ENCODE measurements at places on chromosomes 16 and 17.
A peak's percentile ranks its signal among the peaks of the same experiment; 100 is the strongest.

DNA sequence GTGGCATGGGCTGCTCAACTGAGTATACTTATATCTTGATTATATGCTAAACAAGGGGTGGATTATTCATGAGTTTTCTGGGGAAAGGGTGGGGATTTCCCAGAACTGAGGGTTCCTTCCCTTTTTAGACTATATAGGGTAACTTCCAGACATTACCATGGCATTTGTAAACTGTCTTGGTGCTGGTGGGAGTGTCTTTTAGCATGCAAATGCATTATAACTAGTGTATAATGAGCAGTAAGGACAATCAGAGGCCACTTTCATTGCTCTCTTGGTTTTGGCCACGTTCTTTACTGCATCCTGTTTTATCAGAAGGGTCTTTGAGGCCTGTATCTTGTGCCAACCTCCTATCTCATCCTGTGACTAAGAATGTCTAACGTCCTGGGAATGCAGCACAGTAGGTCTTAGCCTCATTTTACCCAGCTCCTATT lies 12.0 kb downstream of the PRR11 start:
- DNase-seq = no peak

DNA sequence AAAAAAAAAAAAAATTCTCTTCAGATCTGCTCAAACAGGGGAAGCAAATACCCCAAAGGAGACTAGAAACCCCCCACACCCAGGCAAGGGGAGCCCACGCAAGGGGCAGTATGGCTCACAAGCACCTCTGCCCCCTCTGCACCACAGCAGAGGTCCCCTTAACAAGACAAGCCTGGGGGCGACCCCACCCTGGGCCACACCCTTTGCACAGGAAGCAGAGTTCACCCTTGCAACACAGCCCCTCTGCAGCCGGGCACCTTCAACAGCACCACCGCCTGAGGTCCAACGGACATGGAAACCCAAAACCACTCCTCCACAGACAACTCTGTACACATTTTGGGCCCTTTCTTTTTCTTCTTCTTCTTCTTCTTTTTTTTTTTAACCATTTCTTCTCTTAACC lies 12.8 kb downstream of the AXIN1 start:
- no peak for DNase-seq

DNA sequence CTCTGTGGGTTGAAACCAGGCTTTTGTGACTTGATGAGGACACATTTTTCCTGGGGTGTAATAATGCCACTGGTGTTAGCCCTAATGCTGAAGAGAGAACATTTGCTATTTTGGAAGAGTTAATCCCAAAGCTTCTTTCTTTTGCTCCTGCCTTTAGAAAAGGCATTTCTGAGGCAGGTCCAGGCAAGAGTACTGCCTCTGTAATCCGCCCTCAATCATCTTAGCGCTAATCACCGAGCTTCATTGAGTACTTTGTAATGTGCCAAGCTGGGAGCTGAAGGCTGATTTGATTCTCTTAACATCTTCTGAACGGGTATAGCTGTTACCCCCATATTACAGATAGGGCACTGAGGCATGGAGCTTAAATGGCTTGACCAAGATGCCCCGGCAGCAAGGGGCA lies 60.3 kb downstream of the AKAP1 start:
- no peak for DNase-seq

GRCh38 chr17:48804936-48805411 lies 12.1 kb downstream of the TTLL6 start:
- peak; percentile 53 for DNase-seq

DNA sequence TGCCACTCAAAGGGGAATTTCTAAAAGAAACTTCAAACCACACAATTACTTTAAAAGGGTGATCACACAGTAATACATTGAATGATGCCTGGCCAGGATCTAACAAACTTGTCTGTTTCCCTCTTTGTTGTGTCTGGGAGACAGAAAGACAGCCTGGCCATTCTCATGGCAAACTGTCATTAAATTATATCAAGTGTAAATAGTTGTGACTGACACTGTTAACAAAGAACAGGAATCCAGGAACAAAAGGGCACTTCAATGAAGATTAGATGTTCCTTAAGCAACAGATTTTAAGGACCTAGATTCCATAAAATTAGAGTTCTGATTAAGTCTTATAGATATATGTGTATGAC lies 383.6 kb downstream of the KCNJ2 start:
- DNase-seq = no peak

DNA sequence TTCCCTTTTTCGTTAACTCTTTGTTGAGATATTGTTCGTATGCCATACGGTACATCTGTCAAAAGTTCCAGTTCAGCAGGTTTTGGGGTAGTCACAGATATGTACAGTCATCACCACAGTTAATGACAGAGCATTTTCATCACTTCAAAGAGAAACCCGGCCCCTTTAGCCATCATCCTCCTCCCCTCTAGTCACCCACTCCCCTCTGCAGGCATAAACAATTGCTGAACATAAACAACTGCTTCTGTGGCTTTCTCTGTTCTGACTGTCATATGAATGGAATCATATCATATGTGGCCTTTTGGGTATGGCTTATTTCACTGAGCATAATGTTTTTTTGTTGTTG lies 59.3 kb downstream of the RNF213 start:
- no peak for DNase-seq

GRCh38 chr17:48586355-48587258 lies 3.4 kb downstream of the HOXB3 start:
- no peak for DNase-seq

- no peak for DNase-seq
Observed at GRCh38 chr17:10305398-10305797, 67.4 kb downstream of the MYH13 start.

All from effector CD8-positive, alpha-beta T cell (primary cell).